Thymus (tissue), 14 donors: ENCODE measurements at places on chromosomes 4 and X. TPM values are rescaled to one million over a fixed set of nuclear protein-coding genes. Genes with fewer than 3 reads are reported as not detected.
A peak's percentile ranks its signal among the peaks of the same experiment; 100 is the strongest.

The HOPX gene
- total RNA-seq, result 5.9 TPM

The TBC1D9 gene
- 4.7 TPM for total RNA-seq

- DNase-seq, result no peak
Observed at GRCh38 chrX:46681849-46682248, 77.1 kb downstream of the SLC9A7 start.

DNA sequence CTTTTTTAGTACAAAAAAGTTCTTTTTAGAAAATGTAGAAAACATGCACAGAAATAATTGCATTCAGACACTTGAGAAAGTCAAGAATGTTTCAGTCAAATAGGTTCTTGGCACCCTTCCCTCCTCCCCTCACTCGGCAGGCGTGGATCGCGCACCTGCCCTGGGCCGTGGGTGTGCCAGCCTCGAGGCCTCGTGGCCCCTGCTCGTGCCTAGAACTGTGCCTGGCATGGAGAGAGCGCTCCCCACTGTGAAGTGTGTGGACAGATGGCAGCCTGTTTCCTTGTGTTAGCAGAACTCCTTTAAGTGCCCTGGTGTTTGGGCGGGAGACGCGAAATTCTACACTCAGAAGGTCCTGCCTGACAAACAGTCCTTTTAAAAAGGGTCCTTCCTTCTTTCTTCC is 14.7 kb downstream of the RGS12 start:
- no peak for DNase-seq

GRCh38 chr4:142913034-142913433 is 66.9 kb upstream of the INPP4B start:
- DNase-seq, result no peak

GRCh38 chr4:28211676-28212470 is 1351.2 kb downstream of the STIM2 start:
- no peak for DNase-seq

- peak; percentile 46 for DNase-seq
Observed at GRCh38 chrX:48071064-48071985, at the start of gene ZNF630. TSS of gene ZNF630 (minus strand) at chrX:48071640. CDS start at chrX:48066886, 4,754 bp downstream.

DNA sequence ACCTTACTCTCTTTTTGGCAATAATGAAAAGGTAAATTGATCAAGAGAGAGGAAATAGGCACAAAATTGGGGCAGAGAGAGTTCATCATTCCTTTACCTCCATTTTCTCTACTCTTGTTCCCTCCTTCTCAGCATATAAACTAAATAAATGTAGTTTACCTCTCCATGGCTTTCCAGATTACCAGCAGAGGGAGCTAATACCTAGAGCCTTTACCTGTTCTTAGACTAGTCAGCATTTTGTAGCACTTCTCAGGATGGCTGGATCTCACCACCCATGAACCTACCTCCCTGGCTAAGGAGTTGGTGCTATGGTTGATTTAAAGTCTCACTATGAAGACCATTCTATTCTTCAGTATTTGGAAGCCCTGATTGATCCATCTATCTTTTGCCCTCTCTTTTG is 15.7 kb downstream of the OFD1 start:
- no peak for DNase-seq
